ENCODE measurements at places on chromosomes 11 and 22. TPM values are rescaled to one million over a fixed set of nuclear protein-coding genes. Genes with fewer than 3 reads are reported as not detected.

The IL17REL gene
- 0.05 TPM for polyA plus RNA-seq

The GRIA4 gene
- 7.2 TPM for polyA plus RNA-seq

The NXPE4 gene
- polyA plus RNA-seq = not detected

The MOB2 gene
- polyA plus RNA-seq = 27.5 TPM

The MS4A12 gene
- polyA plus RNA-seq = not detected

The PCSK7 gene
- polyA plus RNA-seq = 20.1 TPM

The TMPRSS4 gene
- polyA plus RNA-seq = 34.7 TPM

The EFEMP2 gene
- 102 TPM for polyA plus RNA-seq
